ENCODE measurements at places on chromosomes 1 and 21.

GRCh38 chr1:165052936-165053335 is 303.6 kb downstream of the LMX1A start:
- DNase-seq = no peak

DNA sequence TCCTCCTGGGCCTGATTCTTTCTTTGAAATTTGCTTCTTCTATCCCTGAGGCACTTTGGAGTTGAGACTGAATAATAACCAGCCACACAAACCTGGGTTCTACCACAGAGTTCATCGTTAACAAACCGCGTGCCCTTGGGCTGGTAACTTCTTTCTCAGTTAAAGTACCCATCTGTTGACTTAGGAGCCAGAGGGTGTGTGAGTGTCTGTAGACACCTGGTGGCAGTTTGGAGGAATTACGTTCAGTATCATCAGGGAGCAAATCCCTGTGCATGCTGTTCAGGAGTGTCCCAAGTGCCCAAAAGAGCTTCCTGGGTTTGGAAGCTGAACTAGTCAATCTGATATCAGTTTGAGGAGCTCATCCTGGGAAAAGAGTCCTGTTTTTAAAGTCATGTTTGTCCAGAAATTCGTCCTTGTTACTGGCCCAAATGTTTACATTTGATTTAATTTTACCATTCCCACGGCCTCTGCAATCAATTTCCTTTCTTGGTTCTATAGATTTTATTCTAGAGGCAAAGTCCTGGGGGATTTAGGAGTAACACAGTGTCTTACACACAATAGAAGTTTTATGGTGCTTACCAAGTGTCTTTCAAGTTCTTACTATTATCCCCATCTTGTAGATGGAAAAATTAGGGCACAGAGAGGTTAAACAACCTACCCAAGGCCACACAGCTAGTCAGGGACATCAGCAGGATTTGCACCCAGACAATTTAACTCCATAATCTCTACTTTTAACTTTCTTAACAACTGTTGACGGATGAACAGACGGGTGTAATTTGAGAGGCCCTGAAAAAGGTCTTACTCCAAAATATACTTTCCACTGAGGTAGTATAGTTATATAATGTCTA is 26.7 kb upstream of the RPTN start:
- DNase-seq = no peak

- no peak for DNase-seq
Measured at GRCh38 chr1:115679141-115679611, 37.4 kb downstream of the VANGL1 start.

- no peak for DNase-seq
Measured at GRCh38 chr1:226433341-226433720, 25.4 kb upstream of the PARP1 start.

- DNase-seq = no peak
Measured at GRCh38 chr1:65230731-65231481, 78.4 kb upstream of the DNAJC6 start.

DNA sequence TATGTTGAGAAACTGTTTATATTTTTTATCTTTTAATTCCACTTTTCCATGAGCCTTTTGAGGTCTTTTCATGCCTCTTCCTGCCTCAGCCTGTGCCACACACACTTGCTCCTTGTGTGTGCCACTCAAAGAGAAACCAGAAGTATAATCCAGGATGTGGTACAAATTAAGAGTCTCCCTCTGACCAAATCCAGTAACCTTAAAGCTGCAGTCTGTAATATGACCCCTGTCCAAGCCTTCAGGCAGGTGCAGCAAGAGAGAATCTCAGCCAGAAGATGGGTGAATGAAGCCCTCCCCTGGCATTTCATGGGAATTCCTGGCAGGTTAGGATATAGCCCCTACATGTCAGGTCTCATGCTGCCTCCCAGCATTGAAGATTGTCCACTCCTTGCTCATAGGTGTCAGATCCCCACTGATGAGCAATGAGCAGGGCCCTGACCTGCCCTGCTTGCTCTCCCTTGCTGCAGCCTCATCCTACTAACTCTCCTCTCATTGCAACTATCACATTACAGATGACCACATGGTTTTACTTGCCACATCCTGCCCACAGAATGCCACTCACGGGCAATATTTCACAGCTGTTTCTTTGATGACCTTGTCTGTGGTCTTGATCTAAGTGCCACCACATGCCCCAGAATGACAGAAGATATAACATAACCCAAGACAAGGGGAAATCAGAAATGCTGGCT is 169.3 kb downstream of the SEC16B start:
- DNase-seq = no peak

- DNase-seq = no peak
Measured at GRCh38 chr1:68197891-68198290, 34.4 kb downstream of the WLS start.

GRCh38 chr1:28078680-28079626 is 9.5 kb downstream of the EYA3 start:
- DNase-seq = no peak

DNA sequence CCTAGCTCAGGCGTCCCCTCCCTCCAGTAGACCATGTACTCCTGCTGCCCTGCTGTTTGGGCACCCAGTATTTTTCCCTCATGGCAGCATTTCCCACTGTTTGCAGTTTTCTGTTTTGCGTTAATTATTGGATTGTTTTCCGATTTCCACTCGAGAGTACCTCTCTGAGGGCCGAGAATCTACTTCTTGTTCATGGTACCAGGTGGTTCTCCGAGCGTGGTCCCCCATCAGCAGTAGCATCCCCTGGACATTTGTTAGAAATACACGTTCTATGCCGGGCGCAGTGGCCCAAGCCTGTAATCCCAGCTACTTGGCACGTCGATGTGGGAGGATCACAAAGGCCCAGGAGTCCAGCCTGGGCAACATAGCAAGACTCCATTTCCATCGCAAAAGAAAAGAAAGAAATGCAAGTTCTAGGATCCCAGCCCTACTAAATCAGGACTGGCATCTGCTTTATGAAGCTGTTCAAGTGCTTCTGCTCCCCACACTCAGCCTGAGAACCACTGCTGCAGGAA is 690 bp downstream of the RRP1 start:
- no peak for DNase-seq

- DNase-seq = no peak
Measured at GRCh38 chr1:109980324-109981003, 4.1 kb upstream of the AHCYL1 start.

- DNase-seq = no peak
Measured at GRCh38 chr1:82001345-82001744, 200.6 kb downstream of the ADGRL2 start.

- no peak for DNase-seq
Measured at GRCh38 chr1:33274446-33274845, 18.2 kb downstream of the ZNF362 start.

- no peak for DNase-seq
Measured at GRCh38 chr21:38834725-38835124, 29.0 kb downstream of the ETS2 start.

DNA sequence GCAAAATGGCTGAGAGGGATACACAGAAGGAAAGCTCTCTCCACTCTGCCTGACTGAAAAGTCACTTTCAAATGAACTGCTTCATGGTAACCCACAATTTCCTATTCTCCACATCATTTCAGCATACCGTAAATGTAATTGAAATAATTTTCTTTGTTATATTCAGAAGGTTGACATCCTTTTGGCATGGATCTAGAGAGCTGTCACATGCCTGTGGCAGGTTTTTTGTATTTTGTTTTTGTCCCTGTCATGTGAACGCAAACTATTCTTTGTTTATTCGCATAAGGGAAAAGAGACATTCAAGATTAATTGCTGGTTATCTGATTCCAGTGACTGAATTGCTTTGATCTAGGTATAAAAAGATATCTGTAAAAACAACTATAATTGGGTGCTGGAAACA is 1808.1 kb downstream of the NCAM2 start:
- no peak for DNase-seq

GRCh38 chr1:218718977-218719376 is 373.8 kb downstream of the TGFB2 start:
- no peak for DNase-seq

DNA sequence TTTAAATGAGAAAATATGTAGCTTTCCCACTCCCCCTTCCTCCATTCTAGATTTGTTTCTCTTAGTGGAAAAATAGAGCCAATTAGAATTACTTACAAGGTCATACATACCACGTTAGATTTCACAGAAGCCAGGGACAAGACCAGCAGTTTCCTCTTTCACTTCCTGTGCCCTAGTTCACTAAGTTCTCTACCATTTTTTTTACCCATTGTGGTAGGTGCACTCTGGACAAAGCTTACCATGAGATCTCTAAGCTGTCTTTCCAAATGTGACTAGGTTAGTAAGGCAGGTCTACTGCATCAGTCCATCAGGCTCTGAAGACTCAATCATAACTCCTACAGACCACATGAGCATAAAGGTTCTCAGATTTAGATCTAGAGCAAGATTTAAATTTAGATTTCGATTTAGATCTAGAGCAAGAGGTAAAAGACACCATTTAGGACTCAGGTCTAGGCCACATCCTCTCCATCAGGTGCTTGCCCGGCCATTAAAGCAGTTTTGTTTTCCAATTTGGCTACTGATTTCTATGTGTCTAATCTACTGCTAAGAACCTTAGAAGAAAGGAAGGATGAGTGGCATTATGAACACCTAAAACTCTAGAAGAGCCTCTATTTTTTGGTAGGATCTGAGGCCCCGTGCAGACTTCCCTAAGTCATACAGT is 235.3 kb downstream of the FAF1 start:
- no peak for DNase-seq

DNA sequence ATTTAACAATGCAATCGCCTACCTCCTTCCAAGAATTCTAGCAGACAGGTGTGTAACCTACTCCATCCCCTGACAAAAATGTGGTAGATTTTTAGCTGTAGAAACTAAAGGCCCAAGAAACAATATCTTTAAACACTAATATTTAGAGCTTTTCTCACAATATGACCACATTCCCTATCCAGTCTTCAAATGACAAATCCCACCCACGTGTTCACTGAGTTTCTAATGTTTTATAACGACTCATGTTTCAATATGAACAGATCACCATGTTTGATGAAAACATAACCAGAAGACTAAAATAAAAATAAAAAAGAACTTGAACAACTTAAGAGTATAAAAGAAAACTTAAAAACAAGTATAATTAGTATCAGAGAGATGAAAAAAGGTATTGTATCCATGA is 24.6 kb downstream of the RSBN1 start:
- no peak for DNase-seq

Measured in GOT3 (cell line).